Body of pancreas (tissue), 4 donors: ENCODE measurements at places on chromosomes 3 and 15. TPM values are rescaled to one million over a fixed set of nuclear protein-coding genes. Genes with fewer than 3 reads are reported as not detected.

GOLGA8R gene
- 6.6 TPM for total RNA-seq

TBL1XR1 gene
- 57.9 TPM for total RNA-seq

ZBED2 gene
- not detected for total RNA-seq

GPR149 gene
- not detected for total RNA-seq

UACA gene
- 22.4 TPM for total RNA-seq

PRRT3 gene
- 4.3 TPM for total RNA-seq

RGMA gene
- 9.2 TPM for total RNA-seq

DNA sequence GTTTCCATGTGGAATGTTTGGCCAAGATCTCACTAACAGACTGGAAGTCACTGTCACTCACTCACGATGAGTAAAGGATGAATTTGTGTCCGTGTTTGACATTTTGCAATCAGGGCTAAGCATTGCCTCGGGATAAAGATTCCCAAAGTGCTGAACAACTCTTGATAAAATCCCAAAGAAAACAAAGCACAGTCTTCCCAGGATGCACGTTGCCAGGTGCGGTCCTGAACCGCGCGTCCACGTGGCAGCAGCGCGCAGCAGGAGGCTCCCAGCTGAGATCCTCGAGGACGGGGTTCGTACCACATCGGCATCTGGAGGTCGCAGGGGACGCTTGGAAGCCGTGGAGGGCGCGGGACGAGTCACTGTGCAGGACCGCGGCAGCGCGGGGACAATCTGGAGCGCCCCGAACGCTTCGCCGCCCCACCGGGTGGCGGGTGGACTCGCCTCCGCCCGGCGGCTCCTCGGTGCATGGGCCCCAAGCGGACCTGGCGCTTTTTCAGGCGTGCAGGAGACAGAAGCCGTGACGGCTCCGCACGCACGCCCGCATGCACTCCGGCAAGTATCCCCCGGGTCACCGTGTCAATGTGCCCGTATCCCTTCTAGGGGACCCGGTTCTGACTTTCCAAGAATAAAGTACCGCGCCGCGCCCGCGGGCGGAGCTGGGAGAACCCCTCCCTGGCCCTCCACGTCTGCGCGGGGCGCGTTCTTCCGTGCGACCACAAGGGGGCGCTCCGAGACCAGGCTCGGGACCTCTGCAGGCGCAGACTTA lies 17.7 kb downstream of the CPN2 start:
- peak; percentile 87 for DNase-seq

DNA sequence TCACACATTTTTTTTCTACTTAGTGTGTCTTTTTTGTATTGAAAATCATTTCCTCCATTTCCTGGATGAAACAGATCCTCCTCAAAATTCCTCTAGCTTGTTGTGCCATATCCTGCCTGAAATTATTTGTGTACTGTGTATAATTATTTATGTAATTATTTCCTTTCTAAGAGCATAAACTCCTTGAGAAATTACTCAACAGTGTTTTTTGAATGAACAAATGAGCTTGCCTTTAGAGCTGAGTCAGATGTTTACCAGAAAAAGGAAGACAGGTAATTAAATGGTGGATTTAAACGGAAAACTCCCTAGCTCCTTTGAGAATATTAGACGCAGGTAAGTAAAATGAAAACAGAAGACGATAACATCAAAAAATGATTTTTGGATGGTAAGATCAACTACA lies 13.2 kb upstream of the SECISBP2L start:
- DNase-seq, result no peak

DNA sequence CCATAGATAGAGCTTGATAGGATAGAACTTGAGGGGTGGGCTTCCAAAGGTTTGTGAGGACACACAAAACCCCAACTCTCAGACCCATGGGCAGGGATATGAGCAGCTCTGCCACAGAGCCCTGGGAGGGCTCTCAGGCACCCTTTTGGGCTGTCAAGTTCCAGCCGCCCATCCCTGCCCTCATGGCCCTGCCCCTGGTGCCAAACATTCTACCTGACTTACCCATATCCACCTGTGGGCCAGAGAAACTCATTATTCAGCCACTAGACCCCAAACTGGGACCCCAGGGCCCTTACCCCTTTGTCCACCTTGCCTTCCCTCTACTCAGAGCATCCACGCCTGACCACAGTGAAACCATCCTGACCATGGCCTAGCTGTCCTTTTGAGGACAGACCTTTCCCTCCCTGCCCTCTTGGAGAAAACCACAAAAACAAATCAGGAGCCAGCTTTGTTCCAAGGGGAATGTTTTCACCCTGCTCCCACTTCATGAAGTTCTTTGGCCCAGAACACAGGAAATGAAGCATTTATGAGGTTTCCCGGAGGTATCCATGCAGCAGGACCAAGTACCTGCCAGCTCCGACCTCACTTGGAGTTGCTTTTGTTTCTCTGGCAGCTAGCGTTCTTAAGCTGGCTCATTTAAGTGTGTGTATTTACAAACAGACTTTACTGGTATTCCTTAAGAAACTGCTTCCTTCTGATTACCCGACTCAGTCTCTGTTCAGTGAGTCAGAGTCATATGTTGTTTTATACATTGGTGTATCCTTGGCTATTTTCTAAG lies 34.2 kb upstream of the GALNT15 start:
- DNase-seq, result peak; percentile 10

DNA sequence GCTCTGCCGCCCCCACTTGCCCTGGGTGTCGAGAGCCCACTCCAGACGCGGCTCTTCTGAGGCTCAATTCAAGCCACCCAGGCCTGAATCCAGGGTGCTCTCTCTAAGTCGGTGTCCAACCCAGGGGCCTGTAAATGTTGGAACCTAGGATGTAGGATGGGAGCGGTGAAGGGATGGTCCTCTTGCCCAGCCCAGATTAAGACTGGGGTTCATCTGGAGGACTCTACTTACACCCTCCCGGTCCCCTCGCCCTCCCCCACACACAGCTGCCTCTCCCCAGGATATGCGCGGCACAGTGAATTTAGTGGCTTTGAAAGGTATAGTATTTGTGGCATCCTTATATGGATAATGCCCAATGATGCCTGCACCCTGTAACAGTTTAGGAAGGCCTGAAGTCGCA lies 822 bp upstream of the FBN1 start:
- DNase-seq, result no peak

- no peak for DNase-seq
Observed at GRCh38 chr3:125120379-125121122, 64.8 kb upstream of the HEG1 start.

- no peak for DNase-seq
Observed at GRCh38 chr3:191076903-191077552, 122.0 kb upstream of the OSTN start.
